ENCODE measurements at places on chromosomes 1 and 21.
A peak's percentile ranks its signal among the peaks of the same experiment; 100 is the strongest.

- ATAC-seq: no peak
These were observed 70.6 kb downstream of the OBSCN start for GRCh38 chr1:228278432-228278941.

- no peak for ATAC-seq
These were observed 858.7 kb downstream of the USP25 start for GRCh38 chr21:16588433-16588860.

DNA sequence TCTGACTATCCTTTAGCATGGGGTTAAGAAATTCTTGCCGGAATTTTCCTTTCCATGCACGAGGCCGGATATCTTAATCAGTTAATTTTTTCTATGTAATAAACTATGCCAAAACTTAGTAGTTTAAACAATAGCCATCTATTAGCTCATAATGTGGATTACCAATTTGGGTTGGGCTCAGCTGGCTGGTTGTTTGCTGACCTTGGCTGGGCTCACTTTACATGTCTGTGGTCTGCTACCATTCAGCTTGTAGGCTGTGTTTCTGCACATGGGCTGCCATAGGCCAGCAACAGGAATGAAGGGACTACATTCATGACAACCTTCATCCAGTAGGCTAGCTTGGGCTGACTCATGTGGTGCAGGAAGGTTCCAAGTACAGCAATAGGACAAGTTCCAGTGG lies 56.0 kb upstream of the NTPCR start:
- ATAC-seq: no peak

DNA sequence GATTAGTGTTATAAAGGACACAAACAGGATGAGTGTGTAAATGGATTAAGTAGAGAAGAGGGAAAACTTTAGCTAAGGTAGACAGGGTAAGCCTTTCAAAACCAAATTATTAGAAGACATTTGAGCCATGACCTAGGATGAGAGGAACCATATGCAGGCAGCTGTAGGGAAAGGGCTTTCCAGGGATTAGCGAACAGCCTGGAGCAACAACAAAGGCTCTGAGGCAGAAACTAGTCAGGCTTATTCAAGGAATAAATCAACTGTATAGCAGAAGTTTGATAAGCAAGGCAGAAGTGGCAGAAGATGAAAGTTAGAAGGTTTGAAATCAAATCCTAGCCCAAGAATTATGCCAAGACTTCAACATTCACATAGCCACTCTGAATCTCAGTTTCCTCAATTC lies 21.3 kb downstream of the AIDA start:
- no peak for ATAC-seq

GRCh38 chr1:28898405-28898881 lies 15.9 kb upstream of the EPB41 start:
- no peak for ATAC-seq

GRCh38 chr1:76012341-76013205 lies 62.0 kb upstream of the ST6GALNAC3 start:
- ATAC-seq: peak; percentile 45

DNA sequence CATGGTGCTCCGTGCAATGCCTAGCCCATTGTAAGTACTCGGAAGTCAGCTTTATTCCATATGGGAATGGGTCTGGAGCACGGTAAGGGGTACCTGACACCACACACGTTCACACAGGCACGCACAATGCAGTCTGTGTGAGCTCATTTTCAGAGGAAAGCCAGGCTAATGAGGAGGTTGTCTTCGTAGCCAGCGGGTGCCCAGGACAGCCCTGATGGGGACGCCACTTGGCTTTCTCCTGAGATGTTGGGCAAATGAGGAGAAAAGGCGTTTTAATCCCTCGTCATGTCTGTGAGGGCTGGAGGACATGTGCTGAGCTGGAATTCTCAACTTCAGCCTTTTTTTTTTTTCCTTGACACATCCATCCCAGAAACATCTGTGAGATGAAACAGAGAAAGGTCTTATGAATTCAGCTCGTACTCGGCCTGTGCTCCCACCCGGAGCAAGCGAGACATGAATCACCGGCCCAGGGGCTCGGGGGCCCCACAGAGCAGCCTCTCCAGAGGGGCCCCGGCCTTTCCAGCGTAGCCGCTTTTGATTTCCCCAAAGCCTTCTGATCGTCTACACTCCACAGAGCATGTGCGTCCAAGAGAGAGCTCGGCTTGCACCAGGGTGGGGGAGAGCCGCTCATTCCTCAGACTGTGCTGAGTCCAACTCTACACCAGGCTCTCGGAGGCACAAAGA lies 125.1 kb downstream of the EPHB2 start:
- ATAC-seq: no peak

- peak; percentile 39 for ATAC-seq
These were observed 1.9 kb downstream of the SLC6A9 start for GRCh38 chr1:44029260-44029910.

DNA sequence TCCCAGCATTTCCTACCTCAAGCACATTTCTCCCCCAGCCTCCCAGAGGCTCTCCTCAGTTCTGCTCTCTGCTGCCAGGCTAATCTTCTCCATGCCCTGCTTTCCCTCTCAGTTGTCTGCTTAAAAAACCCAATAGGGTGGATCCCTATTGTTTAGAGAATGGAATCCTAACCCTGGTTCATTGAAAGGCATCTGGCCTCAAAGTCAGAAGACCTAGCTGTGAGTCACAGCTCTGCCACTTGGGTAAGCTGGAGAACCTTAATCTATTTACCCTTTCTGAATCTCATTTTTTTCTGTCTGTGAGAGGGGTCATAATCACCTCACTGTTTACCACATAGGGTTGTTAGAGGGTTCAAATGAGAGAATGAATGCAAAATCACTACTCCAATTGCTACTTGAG lies 12.5 kb upstream of the MYOC start:
- ATAC-seq: no peak

DNA sequence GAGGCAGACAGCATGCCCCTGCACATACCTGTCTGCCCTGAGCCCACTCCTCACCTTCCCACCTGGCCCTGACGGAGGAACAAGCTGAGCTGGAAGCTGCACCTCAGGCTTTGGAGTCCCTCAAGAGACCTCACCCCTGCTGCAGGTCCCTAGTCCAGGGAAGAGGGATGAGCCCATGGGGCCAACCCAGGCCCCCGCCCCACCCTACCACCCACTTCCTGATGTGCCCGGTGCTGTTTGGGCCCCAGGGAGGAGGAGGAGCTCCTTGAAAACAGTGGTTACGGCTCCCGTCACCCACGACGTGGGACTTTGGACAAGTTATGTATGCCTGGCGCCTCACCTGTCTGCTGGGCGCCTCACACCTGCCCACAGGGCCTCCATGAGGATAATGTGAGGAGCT lies 250.2 kb downstream of the NPHP4 start:
- no peak for ATAC-seq

- no peak for ATAC-seq
These were observed 64.3 kb upstream of the HOOK1 start for GRCh38 chr1:59750328-59751003.
